Stimulated activated naive CD4-positive, alpha-beta T cell treated with Interleukin-2 at 50 U/mL for 16 hours (primary cell): ENCODE measurements at places on chromosomes 6 and 20.

- no peak for DNase-seq
Observed at GRCh38 chr6:145547594-145548335, 187.6 kb downstream of the EPM2A start.

- no peak for DNase-seq
Observed at GRCh38 chr20:55760586-55760985, 244.7 kb downstream of the CBLN4 start.

DNA sequence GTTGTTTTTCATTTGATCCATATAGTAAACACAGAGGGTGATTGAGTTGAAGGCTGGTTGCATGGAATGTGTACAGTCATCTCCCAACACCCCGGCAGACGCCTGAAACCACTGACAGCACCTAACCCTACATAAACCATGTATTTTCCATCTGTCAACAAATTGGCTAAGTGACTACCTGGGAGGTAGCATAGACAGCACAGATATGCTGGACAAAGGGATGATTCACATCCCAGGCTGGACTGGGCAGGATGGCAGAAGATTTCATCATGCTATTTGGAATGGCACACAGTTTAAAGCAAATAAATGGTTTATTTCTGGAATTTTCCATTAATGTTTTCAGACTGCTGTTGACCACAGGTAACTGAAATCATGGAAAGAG is 4.4 kb upstream of the VIP start:
- no peak for DNase-seq

DNA sequence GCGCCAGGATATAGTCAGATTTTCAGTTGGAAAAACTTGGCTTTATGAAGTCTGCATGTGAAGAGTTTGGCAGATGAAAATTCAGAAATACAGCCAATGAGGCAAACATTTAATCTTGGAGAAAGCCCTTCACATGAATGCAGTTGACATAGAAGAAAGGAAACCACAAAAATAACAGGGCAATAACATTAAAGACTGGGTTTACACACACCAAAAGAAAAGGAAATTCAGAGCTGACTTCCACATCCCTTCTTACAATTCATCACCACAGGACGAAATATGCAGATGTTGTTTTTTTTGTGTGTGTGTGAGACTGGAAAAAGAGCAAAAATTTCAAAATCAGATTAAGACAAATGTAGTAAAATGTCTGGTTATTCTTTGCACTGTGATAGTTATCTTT is 69.8 kb upstream of the HEY2 start:
- DNase-seq, result no peak

GRCh38 chr6:33104887-33105286 is 29.1 kb downstream of the HLA-DPB1 start:
- no peak for DNase-seq

DNA sequence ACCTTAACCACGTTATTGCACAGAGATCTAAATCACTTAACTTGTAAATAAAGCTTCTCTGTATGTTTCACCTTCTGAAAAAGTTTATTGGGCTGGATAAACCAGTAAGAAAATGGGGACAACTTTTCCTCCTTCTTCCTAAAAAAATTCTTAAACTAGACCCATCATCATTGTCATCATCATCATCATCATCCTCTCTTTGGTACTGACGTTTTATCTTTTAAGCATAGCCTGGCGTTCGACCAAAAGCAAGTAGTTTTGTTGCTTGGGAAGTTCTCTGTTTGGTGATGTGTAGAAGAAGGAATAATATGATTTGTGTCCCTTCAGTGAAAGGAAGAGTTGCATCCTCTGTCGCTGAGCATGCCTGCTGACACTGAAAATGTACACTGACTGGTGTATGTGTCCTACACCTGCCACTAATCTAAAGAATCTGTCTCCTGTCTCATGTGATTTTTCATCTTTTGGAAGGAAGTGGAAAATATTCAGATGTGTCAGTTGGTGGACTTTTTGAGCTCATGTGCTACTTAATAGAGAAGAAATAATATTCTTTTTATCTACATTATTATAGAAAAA is 2.5 kb downstream of the CLVS2 start:
- DNase-seq, result no peak

GRCh38 chr6:116074732-116075390 is 14.2 kb upstream of the FRK start:
- no peak for DNase-seq

- DNase-seq, result no peak
Observed at GRCh38 chr6:132235596-132236280, 165.5 kb downstream of the MOXD1 start.

GRCh38 chr6:135796643-135797305 is 54.7 kb upstream of the PDE7B start:
- no peak for DNase-seq

DNA sequence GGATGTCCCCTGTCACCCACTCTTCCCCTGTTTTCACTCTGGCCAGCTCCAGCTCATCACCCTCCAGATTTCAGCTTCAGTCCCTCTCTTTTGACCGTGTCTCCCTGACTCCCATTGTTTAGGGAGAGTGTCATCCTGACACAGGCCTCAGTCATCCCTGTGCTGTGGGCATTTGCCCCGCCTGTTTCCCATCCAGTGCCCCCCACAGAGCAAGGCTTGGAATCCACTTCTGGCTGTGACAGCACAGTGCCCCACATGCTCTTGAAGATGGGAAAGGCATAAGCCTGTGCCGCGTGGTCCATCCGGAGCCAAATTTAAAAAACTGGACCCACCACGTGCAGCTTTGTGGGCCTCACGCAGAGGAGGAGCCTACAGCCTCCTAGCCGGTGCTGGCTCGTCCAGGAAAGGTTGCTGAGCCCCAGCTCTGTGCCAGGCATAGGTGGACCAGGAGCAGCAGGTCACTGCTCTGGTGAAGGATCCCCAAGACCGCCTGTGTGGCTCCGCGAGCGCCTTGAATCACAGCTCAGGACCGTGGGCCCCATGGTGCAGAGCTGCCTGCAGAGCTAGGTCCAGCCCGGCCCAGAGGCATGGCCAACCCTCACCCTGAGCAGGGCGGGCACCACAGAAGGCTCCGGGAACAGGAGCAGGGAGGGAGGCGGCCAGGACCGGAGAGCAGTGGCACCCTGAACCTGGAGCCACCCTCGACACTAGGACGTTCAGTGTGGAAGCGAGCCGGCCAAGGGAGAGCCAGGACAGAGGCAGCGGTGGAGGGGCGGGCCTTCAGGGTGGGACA is 172.8 kb downstream of the CDH4 start:
- DNase-seq, result no peak
